Stomach (tissue), 19 donors: ENCODE measurements at places on chromosomes 2 and 18. TPM values are rescaled to one million over a fixed set of nuclear protein-coding genes. Genes with fewer than 3 reads are reported as not detected.

DNA sequence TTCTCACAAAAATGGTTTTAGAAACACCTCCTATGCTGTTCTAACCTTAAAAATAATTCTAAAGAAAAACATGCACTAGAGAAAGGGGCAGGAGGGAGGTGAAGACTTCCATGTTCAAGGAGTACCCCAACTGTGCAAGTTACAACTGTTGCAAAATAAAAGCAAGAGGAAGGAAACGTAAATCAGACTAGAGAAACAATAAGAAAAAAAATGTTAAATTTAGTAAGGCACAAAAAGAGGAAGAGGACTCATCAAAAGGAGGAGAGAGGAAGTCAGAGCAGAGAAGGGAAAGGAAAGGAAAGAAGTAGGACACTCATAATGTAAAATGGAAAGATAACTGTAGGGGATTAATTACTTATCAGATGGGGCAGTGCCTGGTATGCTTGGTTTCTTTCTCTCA is 34.1 kb downstream of the RAPH1 start:
- DNase-seq, result no peak

GRCh38 chr2:174683392-174683759 is 80.9 kb downstream of the CHRNA1 start:
- DNase-seq, result no peak

The IL36B gene
- polyA plus RNA-seq, result not detected

The CNDP1 gene
- polyA plus RNA-seq, result 0.50 TPM
